ENCODE measurements at places on chromosomes 2 and 18.

DNA sequence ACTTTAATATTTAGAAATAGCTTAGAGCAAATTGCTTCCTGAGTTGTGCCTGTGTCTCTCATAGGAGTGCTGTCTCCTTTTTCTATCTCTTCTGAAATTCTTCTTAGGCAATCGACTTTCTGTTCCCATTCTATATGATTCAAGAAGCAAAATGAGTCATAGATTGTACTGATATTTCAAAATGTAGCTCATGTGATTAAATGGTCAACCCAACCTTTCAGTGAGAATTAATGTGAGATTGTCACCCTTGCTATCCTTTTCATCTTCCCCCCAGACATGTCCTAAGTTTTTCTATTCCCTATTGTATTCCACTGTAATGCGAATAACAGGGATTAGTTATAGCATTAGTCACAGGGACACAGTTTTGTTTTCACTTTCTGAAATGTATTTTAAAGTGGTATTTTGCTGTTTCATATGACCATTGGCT is 413.6 kb downstream of the THSD7B start:
- DNase-seq, result peak; percentile 89

DNA sequence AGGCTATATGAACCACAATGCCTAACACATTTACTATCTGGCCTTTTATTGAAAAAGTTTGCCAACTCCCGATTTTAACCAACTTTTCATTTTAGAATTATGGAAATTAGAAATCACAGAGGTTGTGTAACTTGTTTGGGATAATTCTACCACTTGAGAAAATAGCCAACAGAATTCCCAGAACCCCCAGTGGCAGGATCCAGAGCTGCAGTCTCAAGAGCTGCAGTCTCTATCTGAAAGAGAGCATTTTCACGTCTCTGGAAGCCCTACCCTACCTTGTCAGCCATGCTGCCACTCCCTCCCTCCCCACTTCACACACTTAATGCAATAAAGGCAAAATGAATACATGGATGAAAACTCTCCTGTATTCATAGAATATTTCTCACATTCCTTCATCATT is 23.4 kb upstream of the TSPYL6 start:
- DNase-seq, result no peak

DNA sequence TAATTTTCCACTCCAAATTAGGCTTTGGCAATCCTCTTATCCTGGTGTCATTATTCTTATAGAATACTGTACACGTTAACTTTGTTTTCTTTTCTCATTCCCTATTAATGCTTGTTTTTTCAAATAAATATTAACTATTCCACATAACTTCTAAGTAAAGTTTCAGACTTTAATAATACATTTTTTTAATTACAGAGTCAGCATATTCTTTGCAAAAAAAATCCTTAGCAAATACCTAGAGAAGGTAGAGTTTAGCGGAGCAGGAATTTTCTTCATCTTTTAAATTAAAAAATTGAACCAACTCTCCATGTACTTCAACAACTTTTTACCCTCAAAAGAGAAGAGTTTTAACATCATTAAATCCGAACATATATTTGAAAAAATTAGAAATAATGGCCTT is 45.2 kb downstream of the RPRM start:
- no peak for DNase-seq

- DNase-seq, result peak; percentile 83
Measured at GRCh38 chr18:2901423-2901985, 54.7 kb downstream of the EMILIN2 start.

GRCh38 chr2:41878716-41879234 is 169.0 kb upstream of the PKDCC start:
- DNase-seq, result no peak

All from fibroblast of mammary gland (primary cell).